ENCODE measurements at places on chromosomes 7 and 10.

DNA sequence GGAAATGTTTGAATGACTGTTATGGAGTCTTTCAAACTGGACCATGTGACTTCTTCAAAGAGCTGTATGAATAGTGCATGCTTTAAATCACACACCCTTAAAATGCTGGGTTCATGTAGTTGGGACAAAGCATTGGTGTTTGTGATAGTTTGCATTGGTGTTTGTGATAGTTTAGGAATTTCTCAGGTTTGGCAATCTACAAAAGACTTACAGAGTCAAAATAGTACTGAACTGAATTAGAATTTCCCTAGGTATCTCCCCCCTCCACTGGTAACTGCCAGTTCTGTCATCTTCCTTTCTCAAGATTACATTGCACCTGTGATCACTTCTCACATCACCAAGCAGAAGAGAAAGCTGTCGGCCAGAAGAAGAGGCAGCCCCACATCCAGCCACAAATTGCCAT lies 261.1 kb downstream of the GATA3 start:
- DNase-seq = no peak

GRCh38 chr7:93054975-93055374 lies 62.8 kb downstream of the SAMD9 start:
- DNase-seq = no peak

- no peak for DNase-seq
These were observed 172.1 kb downstream of the CYP26A1 start for GRCh38 chr10:93245779-93246178.

GRCh38 chr10:127486355-127486754 lies 62.8 kb upstream of the NPS start:
- DNase-seq = no peak

DNA sequence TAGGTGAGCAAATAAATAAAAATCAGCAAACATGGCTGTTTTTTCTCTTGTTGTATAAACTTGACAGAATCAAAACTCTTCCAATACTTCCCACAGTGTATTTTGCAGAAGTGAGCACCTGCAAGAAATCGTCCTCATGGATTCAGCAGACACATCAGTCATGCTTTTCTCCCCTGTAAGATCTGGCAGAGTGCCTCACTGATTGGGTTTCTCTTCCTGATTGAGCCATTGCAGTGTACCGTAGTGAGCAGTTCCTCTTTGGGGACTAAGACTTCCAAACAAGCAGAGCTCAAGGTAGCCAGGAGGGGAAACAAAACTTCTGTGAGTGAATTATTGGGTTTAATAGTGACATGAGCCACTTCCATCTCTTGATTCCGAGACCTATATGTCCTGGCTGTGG lies 2.2 kb upstream of the CCDC3 start:
- DNase-seq = no peak

GRCh38 chr10:122030200-122030552 lies 41.2 kb downstream of the TACC2 start:
- no peak for DNase-seq

- DNase-seq = no peak
These were observed 107.3 kb upstream of the TMEM72 start for GRCh38 chr10:44803862-44804261.

- DNase-seq = no peak
These were observed 485.5 kb downstream of the LRMDA start for GRCh38 chr10:75916906-75917305.

GRCh38 chr7:46534664-46535588 lies 613.9 kb upstream of the IGFBP3 start:
- no peak for DNase-seq

DNA sequence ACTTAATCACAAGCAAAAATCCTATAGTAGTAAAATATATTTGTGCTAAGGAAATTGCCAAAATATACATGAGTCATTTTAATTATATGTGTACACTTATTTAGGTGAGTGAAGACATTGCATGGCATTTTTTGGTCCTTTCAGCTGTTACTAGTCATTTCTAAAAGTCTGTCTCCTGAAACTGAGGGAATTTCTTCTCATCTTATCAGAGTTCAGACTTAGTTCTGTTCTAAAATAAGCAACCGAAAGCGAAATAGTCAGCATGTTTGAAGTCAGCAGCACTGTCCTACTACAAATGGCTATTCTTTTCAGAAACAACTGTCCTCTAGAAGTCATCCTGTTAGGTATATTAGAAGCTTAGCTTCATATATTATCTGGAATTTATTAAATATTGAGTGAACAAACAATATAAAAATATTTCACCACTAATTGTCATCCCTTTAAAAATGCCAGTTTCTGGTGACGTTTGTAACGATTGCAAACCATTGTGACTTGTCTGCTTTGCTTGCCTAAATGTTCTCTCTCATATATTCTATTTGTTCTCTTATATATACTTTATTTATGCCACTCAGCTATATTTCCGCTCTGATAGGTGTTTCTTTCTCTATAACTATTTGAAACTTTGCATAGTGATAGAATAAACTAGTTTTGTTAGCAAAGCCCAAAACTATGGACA lies 227.4 kb upstream of the KAT6B start:
- DNase-seq = no peak

DNA sequence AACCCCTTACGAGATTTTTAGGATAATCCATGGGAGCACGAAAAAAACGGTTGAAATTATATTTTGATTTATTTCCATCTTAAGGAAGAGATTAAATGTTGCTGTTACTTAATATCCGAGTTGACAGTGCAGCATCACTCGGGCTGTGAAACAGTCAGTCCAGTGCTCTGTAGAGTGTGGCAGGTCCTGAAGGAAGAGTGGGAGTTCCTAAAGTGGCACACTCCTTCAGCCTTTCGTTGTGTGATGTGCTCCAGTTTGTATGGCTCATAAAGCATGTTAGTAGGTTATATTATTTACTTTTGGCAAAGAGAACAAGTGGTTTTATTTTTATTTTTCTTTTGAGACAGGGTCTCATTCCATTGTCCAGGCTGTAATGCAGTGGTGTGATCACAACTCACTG lies 358.3 kb downstream of the AUTS2 start:
- no peak for DNase-seq

GRCh38 chr7:137998250-137998649 lies 3.6 kb downstream of the CREB3L2 start:
- no peak for DNase-seq

DNA sequence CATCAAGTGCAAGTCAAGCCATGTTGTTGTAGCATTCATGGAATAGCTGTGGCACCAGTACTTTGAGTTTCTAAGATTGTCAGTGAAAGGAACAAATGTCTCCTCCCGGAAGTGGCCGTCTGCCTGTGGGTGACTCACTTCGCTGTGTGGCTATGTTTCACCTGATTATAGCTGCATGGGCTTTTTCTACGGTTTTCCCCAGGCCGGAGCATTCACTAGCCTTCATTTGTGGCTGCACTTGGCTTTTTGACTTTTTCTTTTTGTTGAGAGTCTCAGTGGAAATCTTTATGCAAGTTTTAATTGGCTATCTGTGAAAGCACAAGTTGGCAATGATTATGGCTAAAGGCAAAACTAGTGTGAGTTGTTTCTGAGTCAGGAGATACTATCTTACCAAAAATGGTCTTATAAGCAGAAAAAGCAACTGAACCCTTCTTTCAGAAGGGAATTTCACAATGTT lies 35.0 kb downstream of the SRI start:
- DNase-seq = peak; percentile 58

All from keratinocyte (primary cell).